ENCODE measurements at places on chromosomes 3 and 15.

DNA sequence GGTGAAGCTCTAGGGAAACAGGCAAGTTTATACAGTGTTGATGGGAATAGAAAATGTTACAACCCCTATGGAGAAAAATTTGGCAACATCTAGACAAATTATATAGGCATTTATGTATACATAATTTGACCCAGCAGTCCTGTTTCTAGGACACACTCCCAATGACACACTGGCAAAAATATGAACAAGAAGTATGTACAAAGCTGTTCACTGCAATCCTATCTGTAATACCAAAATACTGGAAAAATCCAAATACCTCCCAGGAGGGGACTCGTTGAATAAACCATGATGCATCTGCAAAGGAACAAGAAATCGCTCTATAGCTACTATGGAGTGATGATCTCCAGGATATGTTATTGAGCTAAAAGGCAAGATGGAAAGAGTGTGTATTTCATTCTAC lies 8.5 kb downstream of the BFSP2 start:
- no peak for DNase-seq

DNA sequence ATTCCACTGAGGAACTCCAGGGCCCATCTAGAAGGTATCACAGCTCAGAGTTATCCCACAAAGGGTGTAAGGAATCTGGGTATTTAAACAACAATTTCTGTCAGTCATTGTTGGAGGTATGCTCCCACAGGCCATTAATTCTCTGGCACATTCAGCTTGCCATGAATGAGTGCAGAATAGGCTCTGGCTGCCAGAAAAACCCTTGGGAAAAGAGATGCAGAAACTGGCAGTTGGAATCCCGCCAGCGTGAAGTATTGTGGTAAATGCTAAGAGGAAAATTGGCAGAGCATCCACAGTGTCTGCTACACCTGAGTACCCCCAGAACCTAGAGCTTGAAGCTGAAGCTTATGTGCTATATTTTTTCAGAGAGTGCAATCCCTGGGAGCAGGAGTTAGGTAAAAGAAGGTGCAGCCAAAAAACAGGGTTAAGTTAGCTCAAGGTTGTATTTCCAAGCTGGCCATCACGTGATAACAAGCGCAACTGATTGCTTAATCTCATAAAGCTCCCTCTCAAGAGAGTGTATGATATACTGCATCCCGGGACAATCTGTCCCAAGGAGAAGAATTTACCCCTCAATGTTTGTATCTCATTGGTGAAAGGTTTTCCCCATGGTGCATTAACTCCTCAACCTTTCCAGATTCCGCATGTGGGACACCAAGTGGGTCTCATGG lies 94.2 kb upstream of the ACP3 start:
- DNase-seq, result no peak

- no peak for DNase-seq
Measured at GRCh38 chr3:16028604-16029003, 145.9 kb upstream of the GALNT15 start.

DNA sequence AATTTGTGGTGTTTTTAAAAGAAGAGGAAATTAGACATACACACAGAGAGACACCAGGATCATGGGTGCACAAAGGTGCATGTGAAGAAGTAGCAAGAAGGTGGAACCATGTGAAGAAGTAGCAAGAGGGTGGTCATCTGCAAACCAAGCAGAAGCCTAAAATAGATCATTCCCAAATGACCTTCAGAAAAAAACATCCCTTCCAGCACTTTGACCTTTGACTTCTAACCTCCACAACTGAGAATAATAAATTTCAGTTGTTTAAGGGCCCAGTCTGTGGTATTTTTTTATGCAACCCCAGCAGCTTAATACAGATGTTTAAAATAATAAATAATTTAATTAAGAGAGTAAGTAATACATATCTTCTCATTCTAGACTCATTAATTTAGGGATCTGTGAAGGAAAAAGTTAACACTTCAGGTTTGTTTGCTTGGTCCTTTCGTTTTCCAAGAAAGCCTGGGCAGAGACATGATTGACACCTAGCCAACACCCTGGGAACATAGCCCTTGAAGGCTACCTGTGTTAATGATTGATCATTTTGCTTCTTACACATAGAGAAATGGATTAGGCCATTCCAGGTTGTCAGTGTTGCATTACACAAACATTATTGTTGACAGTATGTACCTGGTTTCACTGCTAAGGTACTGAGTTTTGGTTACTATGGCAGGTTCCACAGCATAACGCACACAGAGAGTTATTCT lies 1331.2 kb upstream of the GBE1 start:
- no peak for DNase-seq

GRCh38 chr3:186646106-186646505 lies 5.9 kb downstream of the FETUB start:
- DNase-seq, result no peak

DNA sequence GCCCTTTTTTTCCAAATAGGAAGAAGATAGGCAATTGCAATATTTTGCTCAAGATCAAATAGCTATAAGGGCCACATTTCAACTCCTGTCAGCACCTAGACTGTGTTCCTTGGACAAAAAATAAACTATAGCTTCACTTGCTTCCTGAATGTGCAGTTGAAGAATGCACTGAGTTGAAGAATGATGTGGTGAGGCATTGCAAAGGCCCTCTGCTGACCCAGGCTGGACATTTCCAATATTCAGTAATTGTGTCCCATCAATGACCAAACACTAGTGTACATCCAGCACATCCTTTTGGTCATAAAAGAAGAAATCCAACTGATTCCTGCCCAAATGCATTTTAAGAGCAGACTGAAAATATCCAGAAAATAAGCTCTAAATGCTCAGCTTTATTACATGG lies 424.8 kb upstream of the TGFBR2 start:
- DNase-seq, result no peak

GRCh38 chr3:107981471-107982111 lies 109.2 kb downstream of the CD47 start:
- no peak for DNase-seq

- DNase-seq, result no peak
Measured at GRCh38 chr3:98809557-98809956, 46.4 kb downstream of the ST3GAL6 start.

- DNase-seq, result no peak
Measured at GRCh38 chr15:91790836-91791235, 62.7 kb upstream of the SLCO3A1 start.

DNA sequence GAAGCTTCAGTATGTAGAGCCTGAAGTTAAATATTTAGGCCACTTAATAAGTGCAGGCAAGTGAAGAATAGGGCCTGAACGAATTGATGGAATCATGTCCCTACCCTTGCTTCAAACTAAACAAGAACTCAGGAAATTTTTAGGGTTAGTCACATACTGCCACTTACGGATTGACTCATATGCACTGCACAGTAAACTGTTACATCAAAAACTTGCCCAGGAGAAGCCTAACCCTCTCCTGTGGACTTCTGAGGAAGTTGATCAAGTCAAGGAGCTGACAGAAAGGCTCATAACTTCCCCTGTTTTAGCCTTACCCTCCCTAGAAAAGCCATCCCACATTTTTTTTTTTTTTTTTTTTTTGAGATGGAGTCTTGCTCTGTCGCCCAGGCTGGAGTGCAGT lies 20.6 kb upstream of the KBTBD12 start:
- no peak for DNase-seq

- DNase-seq, result no peak
Measured at GRCh38 chr3:11230125-11230524, 42.1 kb upstream of the ATG7 start.

DNA sequence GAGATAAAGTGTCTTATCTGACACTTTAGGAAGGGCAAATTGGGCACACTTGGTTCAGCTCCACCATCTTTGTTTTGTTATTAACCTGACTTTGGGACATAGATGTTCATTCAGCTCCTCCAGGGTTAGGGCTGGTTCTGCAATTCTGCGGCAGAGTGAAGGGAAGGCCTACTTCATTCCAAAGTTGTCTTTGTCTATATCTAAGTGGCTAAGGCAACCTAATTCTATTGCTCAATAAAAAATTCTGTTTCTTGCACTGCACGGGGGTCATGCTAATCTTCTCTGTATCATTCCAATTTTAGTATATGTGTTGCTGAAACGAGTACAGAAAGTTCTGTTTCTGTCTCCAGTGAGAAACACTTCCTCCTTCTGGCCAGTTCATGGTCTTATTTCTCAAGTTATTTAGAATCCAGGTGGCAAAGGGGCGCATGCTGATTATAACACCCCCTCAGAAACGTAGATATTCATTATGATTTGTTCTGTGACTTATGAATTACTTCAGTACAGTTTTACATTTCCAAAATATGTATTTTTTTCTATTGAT lies 53.5 kb downstream of the PFN2 start:
- no peak for DNase-seq

DNA sequence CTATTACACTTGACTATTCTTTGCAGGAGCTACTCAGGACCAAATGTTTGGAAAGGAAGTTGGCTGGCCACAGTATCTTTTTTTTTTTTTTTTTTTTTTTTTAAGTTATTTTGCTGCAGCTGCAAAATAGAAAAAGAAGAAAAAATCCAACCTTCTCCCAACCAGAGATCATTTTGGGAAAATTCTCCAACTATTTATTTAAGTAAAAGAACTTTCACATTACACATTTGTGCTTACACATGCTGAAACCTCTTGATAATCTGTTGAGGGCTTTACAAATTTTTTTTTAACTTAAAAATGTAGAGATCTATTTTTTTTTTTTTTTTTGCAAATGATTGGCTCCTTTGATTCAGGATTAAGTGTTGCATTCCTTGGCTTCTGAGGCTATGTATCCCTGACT lies 148.0 kb downstream of the POLR2M start:
- no peak for DNase-seq

DNA sequence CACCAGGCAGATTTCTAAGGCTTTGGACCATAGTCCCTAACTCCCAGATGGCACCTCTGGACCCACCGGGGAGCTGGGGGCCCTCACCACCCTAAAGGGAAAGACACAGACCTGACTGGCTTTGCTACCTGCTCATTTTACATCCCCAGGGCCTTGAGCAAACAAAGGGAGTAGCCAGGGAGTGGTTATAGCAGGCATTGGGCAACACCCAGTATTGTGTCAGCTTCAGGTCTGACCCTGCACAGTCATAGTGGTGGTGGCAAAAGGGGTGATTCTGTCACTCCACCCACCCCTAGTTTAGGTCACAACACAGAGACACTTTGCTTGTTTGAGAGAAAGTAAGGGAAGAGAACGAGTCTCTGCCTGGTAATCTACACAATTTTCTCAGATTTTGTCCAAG lies 352.5 kb downstream of the DIPK2A start:
- no peak for DNase-seq

- DNase-seq, result no peak
Measured at GRCh38 chr3:42731476-42732195, 29.0 kb upstream of the HHATL start.

- DNase-seq, result no peak
Measured at GRCh38 chr15:82093774-82094211, 48.0 kb upstream of the MEX3B start.

DNA sequence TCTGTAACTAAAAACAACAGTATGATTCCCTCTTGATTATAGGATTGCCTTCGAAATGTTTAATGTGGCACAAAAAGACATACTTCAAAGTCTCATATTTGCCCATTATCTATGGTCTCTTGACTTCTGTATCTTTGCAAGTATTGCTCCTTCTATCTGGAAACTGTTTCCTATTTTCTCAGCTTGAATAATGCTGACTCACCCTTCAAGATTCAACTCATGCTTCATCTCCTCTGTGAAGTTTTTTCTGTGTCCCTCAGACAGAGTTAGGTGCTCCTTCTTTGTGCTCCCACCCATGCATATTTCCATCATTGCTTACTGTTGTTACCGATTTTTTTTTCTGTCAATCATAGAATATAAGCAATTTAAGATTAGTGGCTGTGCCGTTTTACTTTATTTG lies 192.8 kb upstream of the ROBO1 start:
- no peak for DNase-seq

DNA sequence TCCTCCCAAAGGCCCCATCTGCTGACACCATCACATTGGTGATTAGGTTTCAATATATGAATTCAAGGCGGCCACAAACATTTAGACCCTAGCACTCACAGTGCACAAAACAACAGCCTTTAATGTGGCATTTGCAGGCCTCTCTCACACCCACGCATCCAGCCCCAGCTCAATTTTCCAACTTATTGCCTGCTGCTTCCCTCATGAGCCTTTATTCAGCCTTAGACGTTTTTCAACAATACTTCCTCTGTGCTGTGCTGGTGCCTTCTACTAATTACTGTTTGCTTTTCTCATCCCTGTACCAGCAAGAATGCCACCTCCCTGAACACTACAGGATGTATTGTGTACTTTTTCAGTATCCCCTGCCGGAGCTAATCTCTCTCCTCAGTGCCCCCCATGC lies 334.6 kb downstream of the GABRB3 start:
- no peak for DNase-seq

- no peak for DNase-seq
Measured at GRCh38 chr3:133188996-133189395, 150.8 kb downstream of the TMEM108 start.

- DNase-seq, result no peak
Measured at GRCh38 chr15:66296186-66296585, 2.8 kb downstream of the DIS3L start.

DNA sequence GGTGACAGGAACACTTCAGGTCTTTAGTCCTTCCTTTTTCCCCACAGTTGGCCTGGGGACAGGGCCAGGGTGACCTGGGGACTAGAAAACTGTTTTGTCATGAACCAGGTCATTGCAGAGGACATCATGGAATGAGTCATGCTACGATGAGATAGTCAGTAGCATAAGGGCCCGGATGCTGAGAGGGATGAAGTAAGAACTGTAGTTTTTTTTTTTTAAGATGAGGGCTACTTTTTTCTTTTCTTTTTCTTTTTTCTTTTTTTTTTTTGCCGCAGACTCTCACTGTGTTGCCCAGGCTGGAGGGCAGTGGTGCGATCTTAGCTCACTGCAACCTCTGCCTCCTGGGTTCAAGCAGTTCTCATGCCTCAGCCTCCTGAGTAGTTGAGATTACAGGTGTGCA lies 8.0 kb downstream of the MAP2K5 start:
- DNase-seq, result no peak

GRCh38 chr15:52115598-52116427 lies 3.2 kb upstream of the BCL2L10 start:
- DNase-seq, result no peak

- no peak for DNase-seq
Measured at GRCh38 chr3:95721938-95722337, 1092.5 kb upstream of the EPHA6 start.

DNA sequence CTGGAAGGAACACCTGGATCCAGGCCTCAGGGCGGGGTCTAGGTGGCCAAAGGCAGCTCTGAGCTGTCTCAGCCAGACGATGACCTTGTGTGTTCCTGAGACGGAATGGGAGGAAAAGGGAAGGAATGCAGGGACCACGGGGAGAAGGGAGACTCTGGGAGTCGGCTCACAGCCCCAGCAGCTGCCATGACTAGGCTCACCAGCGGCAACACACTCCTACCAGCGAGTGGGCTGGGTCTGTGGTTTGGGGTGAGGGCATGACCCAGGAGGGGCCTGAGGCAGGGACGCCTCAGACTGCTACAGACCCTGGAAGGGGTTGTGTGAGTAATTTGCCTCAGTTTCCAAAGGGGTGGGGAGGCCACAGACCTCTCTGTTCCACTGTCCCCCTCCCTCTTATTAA lies 19.8 kb downstream of the IQSEC1 start:
- no peak for DNase-seq

GRCh38 chr3:107347751-107348150 lies 29.5 kb upstream of the CCDC54 start:
- DNase-seq, result no peak

Data from C1 segment of cervical spinal cord (tissue), 14 donors.